ENCODE measurements at places on chromosomes 12 and 14. TPM values are rescaled to one million over a fixed set of nuclear protein-coding genes. Genes with fewer than 3 reads are reported as not detected.

Gene DIO3
- not detected for total RNA-seq

Gene DRAM1
- total RNA-seq, result 7.3 TPM

Gene FOXA1
- total RNA-seq, result not detected

Gene NPAS3
- total RNA-seq, result not detected

Gene DEGS2
- not detected for total RNA-seq

Gene GUCY2C
- not detected for total RNA-seq

Gene SLC6A15
- total RNA-seq, result not detected

Gene SLC7A8
- total RNA-seq, result 0.91 TPM

Gene PTGER2
- 97.6 TPM for total RNA-seq

Gene CBX5
- total RNA-seq, result 113 TPM

Gene APOF
- total RNA-seq, result not detected

Gene CATSPERB
- 0.29 TPM for total RNA-seq

Gene SLCO1B1
- not detected for total RNA-seq

Gene CCDC88C
- 214 TPM for total RNA-seq

Gene SLC22A17
- total RNA-seq, result 1.7 TPM

Gene NEMP1
- total RNA-seq, result 66.1 TPM

Gene C12orf54
- not detected for total RNA-seq

Gene SCN8A
- total RNA-seq, result 1.3 TPM

Measured in activated CD8-positive, alpha-beta memory T cell treated with anti-CD3 and anti-CD28 coated beads, Interleukin-2, amount 10 ng/mL, durations not matched to agents 7 days and 5 days (primary cell).